Dermis blood vessel endothelial cell (primary cell): ENCODE measurements at places on chromosomes 3 and 15. TPM values are rescaled to one million over a fixed set of nuclear protein-coding genes. Genes with fewer than 3 reads are reported as not detected.

The ADAMTS9 gene
- total RNA-seq = 80.3 and 86.0 TPM in 2 replicates

The LPP gene
- total RNA-seq = 45.8 and 57.7 TPM in 2 replicates

The POLQ gene
- total RNA-seq = 3.9 and 8.1 TPM in 2 replicates

The CD200R1 gene
- not detected in 2 replicates for total RNA-seq

The NDN gene
- 11.9 and 40.3 TPM in 2 replicates for total RNA-seq

The CLEC3B gene
- 0.88 and 6.3 TPM in 2 replicates for total RNA-seq

The SERPINI1 gene
- total RNA-seq = 1.5 and 2.3 TPM in 2 replicates

The HIGD2B gene
- not detected in 2 replicates for total RNA-seq

The DGKG gene
- total RNA-seq = under 0.01 and 0.42 TPM in 2 replicates

The ACTRT3 gene
- total RNA-seq = 3.6 and 4.7 TPM in 2 replicates

The AADACL2 gene
- not detected in 2 replicates for total RNA-seq

The C3orf85 gene
- not detected in 2 replicates for total RNA-seq

The ITIH1 gene
- total RNA-seq = not detected in 2 replicates

The SV2B gene
- total RNA-seq = 0.56 and 2.6 TPM in 2 replicates

The LRRC49 gene
- total RNA-seq = 4.9 and 6.3 TPM in 2 replicates

The RCN2 gene
- 43.2 and 71.7 TPM in 2 replicates for total RNA-seq

The CFAP44 gene
- total RNA-seq = 0.98 and 2.0 TPM in 2 replicates

The TICRR gene
- 2.2 and 7.0 TPM in 2 replicates for total RNA-seq

The SLC6A1 gene
- total RNA-seq = under 0.01 TPM in 1 of 2 replicates, not detected in the other

The PLCH1 gene
- total RNA-seq = under 0.01 TPM in 1 of 2 replicates, not detected in the other

The ZXDC gene
- 22.2 and 22.8 TPM in 2 replicates for total RNA-seq

The PLSCR5 gene
- total RNA-seq = not detected in 2 replicates

The CCRL2 gene
- total RNA-seq = 5.1 and 5.7 TPM in 2 replicates

The HACL1 gene
- total RNA-seq = 29.6 and 34.0 TPM in 2 replicates
